Amniotic stem cell (primary cell): ENCODE measurements at places on chromosomes 5 and 9.

GRCh38 chr5:32276173-32276853, 36.4 kb downstream of the MTMR12 start:
- DNase-seq, result no peak

GRCh38 chr5:163535290-163535689, 29.9 kb downstream of the MAT2B start:
- no peak for DNase-seq

- no peak for DNase-seq
These were observed 68.0 kb upstream of the CTNNA1 start for GRCh38 chr5:138685193-138685745.

- no peak for DNase-seq
These were observed 75.6 kb downstream of the DMRT2 start for GRCh38 chr9:1125741-1126140.

DNA sequence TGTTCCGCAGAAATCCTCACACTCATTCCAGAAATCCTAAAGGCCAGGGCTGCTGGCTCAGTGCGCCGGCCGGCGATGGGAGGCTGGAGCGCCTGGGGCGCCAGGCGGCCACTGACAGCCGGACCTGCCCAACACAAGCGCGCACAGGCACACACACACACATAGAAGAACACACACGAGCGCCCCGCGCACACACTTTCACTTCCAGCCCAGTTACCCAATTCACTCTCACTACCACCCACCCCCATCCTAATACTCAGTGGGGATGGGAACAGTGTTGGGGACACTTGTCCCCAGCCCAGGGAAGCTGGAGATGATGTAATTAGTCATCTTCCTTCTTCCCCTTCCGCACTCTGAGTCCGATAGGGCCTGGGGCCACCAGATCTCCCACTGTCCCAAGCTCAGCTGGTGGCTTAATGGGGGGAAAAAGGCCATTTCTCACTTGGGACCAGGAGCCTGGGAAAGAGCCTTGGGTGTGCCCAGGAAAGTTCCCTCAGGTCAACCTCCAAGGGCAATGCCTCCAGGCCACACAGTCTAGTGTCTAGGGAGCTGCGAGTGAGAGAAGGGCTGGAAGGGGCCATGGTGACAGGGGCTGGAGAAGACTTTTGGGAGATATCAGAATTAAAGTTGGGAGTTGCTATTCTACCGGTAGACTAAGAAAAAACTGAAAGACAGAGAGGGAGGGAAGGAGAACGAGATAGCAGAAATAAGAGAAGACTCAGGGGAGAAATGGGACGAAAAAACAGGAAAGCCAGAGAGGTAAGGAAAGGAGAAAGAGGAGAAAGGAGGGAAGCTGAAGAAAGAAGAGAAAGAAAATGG, 1.7 kb downstream of the EBF1 start:
- no peak for DNase-seq

DNA sequence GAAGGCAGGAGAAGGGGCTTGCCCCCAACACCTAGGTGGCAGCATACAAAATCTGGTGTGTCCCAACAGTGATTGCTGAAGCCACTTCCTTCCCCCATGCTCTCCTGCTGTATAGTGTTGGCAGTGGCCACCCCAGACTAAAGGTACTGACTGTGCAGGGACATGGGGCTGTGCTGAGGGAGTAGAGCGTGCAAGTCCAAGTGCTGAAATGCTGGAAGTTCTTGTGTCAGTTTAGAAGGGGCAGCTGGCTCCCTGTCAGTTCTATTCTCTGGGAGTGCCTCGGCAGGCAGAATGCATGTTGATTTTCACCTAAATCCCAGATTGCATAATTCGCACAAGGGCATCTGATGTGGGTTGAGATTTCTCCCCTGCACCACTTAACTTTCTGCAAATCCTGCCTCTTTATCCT, 68.6 kb downstream of the GDNF start:
- DNase-seq, result peak; percentile 14

- no peak for DNase-seq
These were observed 145.7 kb downstream of the CFAP90 start for GRCh38 chr5:7705261-7705660.

DNA sequence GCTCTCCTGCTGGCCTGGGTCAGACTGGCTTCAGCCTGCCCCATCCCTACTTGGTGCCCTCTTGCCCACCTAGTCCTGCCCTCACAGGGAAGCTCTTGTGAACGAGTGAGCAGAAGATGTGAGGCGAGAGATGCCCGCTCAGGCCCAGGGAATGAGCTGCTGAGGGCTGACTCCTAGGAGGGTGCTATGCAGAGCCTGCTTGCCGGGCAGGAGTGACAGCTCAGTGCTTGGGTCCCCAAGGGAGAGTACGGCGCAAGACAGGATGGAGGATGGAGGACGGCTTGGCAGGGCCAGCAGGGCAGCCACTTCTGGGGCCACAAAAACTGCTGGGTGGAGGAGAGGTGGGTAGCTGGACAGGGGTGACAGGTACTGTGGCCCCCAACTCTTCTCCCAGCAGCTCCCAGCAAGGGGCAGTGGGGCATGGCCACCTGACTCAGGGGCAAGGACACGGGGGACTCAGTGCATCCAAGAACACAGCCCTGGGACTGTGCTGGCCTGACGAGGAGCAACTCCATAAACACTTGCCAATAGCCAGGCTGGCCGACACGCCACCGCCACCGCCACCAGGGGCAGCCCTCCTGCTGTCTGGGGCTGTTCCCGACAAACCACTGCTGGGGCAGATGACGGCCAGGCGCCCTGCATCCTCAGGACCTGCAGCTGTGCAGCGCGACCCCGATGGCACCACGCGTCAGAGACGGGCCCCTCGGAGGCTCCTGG, 55.6 kb upstream of the UBAC1 start:
- DNase-seq, result no peak

DNA sequence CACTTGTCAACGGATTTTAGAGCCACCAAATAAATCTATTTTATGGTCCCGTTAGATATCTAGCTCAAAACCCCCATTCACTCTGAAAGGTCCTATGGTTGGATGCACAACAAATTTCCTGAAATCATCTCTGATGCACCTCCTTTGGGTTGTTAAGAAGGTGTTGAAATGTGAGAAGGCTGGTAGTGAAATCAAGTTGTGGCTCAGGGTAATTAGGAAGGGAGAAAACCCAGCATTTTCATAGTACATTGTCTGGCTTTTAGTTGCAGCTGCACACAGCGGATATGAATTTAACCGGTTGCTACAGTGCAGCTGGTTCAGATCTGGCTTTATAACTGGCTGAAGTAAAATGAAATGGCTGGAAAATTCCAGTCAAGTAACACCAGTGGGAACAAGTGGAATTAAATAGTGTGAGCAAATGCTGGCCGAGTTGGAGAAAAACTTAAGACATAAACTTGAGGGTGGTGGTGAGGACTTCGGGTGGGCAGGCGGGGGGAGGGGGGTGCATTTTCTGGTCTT, 17.6 kb downstream of the RGMB start:
- no peak for DNase-seq

DNA sequence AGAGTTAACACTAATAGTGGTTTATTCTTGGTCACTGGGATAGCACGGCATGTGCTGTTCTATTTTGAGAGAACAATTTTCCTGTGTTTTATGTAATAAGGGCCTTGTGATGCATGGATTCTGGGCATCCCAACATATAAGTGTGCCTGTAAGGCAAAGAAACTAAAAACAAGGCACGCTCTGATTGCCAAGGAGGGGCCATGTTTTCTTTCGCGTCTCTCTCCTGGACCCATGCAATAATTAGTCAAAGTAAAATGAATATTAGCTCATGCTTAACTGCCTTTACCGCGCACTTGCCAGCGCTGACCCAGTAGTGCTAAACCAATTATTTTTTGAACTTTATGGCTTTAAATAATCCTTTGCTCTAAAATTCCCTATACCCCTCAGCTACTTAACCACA, 140.9 kb downstream of the PSAT1 start:
- no peak for DNase-seq

DNA sequence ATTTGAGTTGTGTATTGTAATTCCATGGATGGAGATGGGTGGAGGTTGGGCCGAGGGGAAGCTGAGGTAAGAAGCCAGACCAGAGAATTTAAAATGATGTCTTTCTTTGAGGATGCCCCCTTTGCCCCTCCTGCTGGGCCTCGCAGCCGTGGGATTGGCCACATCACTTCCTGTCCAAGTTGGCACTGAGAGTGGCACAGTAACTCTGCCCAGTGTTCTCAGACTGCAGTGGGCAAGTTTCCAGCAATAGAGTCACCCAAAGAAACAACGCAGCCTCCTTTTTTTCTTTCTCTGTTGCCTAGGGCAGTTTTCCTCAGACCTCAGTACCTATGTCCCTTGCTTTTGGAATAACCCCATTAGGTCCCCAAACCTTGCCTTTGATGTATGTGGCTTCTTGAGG, 306.6 kb upstream of the DMRT1 start:
- DNase-seq, result no peak

- no peak for DNase-seq
These were observed 4.4 kb downstream of the SVEP1 start for GRCh38 chr9:110575169-110575568.

DNA sequence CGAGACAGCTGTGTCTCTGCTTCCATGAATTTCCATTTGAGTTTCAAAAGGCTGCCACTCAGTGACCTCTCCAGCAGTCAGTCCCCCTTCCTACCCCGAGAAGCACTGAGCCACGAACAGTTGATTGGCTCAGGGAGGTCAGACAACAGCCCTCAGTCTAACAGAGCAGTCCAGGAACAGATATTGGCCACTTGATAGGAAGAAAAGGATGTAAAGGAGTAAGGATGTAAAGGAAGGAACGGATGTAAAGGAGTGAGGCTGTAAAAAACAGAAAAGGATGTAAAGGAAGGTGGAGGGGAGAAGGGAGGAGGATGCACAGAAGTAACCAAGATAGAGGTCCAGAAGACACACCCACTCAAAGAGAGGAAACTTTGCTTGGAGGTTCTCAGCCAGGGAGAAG, 3.2 kb upstream of the NR4A3 start:
- DNase-seq, result no peak

GRCh38 chr5:128427921-128428320, 110.1 kb downstream of the FBN2 start:
- DNase-seq, result no peak

- DNase-seq, result no peak
These were observed 45.9 kb upstream of the KCNMB1 start for GRCh38 chr5:170434966-170435605.

DNA sequence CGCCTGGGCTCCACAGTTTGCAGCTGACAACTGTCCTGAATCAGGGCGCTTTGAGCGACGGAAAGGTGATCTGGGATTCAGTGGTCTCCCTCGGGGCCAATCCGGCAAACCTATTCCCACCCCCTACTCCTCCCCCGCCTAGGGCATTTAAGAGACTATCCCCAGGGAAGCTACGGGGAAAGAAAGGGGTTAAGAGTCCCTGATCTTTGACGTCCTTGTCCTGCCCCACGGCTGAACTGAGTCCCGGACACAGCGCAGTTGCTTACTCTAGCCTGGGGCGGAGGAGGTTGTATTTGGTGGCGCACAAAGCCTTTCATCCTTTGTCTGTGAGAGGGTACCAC, 3.4 kb downstream of the RORB start:
- DNase-seq, result no peak

DNA sequence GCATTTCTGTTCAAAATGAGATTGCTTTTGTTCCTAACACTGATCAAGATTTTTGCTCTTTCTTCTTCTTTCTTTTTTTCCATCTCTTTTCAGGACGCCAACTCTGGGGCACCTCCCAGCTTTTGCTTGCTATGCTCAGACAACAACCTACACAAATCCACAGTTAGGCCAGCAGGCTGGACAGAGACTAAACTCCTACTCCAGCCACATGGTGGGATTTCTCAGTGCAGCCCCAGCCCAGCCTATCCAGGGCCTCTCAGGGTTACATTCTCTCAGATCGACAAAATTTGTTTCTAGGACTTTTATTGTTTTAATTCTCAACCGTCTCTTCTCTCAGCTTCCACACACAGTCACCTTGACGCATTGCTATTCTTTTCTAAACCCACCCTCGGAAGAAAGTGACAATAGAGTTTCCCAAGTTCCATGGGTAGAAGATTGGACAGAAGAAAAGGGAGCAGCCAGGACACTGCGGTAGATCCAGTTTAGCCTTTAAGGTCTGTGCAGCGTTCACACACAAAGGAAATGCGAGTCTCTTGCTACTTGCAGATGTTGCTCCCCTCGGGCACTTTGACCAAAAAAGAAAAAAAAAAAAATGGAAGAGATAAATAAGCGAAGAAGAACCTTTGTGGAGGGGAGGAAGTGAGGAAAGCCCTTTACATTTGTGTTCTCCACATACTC, 588.6 kb upstream of the GRAMD2B start:
- DNase-seq, result no peak

DNA sequence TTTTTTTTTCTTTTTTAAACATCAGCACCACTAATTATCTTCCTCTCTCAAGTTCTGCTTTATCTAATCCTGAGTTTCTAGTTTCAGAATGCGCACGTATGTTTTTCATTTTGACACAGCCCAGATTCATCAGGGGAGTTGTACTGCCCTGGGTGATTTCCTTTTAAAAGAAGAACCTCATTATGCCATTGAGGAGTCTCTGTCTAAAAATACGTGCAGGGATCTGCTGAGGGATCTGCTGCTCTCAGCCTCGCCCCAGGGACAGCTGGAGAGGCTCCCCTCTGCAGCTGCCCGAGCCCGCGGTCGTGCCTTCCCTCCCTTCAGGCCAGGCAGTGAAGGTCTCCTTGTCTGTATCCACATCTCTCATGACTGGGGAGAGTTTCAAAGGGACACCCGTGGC, 273.1 kb downstream of the ARHGEF28 start:
- DNase-seq, result no peak

DNA sequence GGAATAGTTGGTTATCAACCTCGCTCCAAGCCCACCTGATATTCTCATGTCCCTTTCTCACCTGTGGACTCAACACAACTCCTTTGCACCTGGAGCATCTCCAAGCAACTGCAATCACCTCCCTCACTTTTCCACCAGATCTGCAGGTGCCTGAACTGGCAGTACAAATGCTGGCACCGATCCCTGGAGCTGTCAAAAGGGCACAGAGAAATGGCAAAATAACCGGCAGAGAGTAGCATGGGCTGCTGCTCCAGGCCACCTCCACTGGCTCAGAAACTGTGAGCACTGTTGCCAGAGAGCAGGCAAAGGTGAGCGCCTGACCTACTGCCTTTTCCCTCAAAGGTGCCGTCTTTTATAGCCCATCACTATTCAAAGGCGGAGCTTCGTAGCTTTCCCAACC, 14.7 kb downstream of the EQTN start:
- no peak for DNase-seq

DNA sequence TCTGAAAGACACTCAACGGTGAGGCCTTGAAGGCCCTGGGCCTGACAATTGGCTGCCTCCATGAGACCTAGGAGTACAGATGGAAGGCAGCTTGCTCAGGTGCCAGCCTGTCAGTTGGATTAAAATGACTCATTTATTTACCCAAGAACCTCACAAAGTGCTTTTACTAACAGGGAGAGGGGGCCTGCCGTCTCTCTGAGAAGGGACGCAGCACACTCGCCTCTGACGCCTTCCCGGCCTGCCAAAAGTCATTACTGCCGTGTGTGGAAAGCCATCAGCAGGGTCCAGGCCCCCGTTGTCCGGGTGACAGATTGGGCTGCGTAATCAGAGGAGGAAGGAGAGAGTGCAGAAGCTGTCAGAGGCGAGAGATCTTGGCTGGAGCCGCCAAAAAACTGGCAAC, 32.4 kb downstream of the DDX31 start:
- no peak for DNase-seq
